ENCODE measurements at places on chromosomes 13 and 19. TPM values are rescaled to one million over a fixed set of nuclear protein-coding genes. Genes with fewer than 3 reads are reported as not detected.

DNA sequence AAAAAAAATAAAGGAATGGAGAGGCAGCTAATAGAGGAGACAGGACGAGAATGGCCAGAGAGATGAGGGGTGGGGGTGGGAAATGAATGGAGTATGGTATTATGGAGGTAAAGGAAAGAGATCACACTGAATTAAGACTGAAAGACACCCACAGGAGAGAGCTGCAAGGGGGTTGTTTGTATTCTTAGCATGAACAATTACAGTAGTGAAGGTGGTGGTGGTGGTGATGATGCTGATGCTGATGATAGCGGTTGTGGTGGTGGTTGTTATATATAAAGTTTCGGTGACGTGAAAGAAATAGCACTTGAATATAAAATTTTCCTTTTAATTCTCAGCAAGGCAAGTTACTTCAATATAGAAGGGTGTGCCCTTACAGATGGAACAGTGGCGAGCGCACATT, 2.8 kb upstream of the ADGRE3 start:
- no peak for DNase-seq

Gene ZNF835
- polyA plus RNA-seq = 0.34 TPM

Gene PLEKHJ1
- 101 TPM for polyA plus RNA-seq

DNA sequence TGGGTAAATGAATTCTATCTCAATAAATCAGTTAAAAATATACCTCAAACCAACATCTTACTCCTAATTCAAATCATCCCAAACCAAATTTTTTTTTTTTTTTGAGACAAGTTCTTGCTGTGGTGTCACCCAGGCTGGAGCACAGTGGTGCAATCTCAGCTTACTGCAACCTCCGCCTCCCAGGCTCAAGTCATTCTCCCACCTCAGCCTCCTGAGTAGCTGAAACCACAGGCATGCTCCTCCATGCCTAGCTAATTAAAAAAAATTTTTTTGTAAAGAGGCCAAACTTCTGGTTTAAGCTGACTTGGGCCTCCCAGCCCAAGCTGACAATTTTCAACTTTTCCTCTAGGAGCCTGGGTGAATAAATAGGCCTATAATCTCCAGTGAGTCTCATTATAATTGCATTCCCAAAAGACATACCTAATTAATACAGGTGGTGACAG, 22.1 kb upstream of the OLFM2 start:
- no peak for DNase-seq

DNA sequence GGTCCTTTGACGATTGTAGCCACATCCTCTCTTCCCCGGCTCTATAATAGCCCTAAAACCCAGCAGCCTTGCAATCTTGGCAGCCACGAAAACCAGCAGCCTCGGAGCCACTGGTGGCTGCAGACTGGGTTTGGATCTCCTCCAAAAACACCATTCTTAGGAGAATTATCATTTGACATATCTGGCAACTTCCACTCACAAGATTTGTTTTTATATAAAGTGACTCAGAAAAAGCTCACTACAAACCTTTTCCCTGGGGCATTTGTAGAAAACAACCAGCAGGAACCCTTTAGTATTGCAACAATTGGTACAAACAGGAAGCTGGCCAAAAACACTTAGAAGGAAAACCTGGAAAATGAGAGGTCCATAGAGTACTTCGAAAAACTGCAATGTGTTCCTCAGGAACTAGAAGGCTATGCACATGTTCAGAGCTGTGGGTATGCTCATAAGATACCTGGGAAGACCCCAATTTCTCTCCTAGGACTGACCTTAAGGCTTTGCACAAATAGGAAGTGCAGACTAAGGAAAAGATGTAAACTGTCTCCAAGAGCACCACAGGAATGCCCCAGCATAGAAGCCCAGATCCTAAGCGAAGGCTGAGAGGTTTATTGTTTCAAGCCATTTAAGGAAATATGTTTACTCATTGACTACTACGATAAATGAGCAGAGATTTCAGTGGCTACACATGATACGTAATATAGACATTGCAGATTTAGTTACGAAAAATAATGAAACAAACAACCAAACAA, 71.2 kb downstream of the MYO16 start:
- no peak for DNase-seq

Gene SLC8A2
- 4.8 TPM for polyA plus RNA-seq
